Hair follicular keratinocyte (primary cell): ENCODE measurements at places on chromosomes 2 and 18. TPM values are rescaled to one million over a fixed set of nuclear protein-coding genes. Genes with fewer than 3 reads are reported as not detected.

The OBSL1 gene
- total RNA-seq, result 29.7 and 38.7 TPM in 2 replicates

The RRM2 gene
- 22.4 and 136 TPM in 2 replicates for total RNA-seq

The ZNF397 gene
- 10.2 and 10.3 TPM in 2 replicates for total RNA-seq

The SP5 gene
- total RNA-seq, result not detected in 2 replicates

The INHA gene
- 0.19 TPM in 1 of 2 replicates, not detected in the other for total RNA-seq

The TUBA4B gene
- total RNA-seq, result not detected in 2 replicates

The SLC19A3 gene
- total RNA-seq, result 0.08 and 6.6 TPM in 2 replicates

The RAB27B gene
- 4.3 and 5.5 TPM in 2 replicates for total RNA-seq

The QPCT gene
- total RNA-seq, result 9.7 and 32.3 TPM in 2 replicates

The ALK gene
- under 0.01 TPM in 1 of 2 replicates, not detected in the other for total RNA-seq

The ATOH8 gene
- not detected in 2 replicates for total RNA-seq

The CBLN2 gene
- total RNA-seq, result not detected in 2 replicates

The CCDC150 gene
- 1.4 and 1.7 TPM in 2 replicates for total RNA-seq

The NCKAP1 gene
- 99.8 and 145 TPM in 2 replicates for total RNA-seq

The SLC9A2 gene
- under 0.01 and 0.19 TPM in 2 replicates for total RNA-seq

The GALNT5 gene
- 3.1 and 5.1 TPM in 2 replicates for total RNA-seq

The TMEM178A gene
- 0.31 and 0.80 TPM in 2 replicates for total RNA-seq

The TMEM17 gene
- 2.9 and 5.5 TPM in 2 replicates for total RNA-seq

The FEV gene
- not detected in 2 replicates for total RNA-seq

The GRHL1 gene
- total RNA-seq, result 2.3 and 10.1 TPM in 2 replicates

The SP140 gene
- total RNA-seq, result not detected in 2 replicates

The ARHGAP15 gene
- not detected in 2 replicates for total RNA-seq

The ASXL3 gene
- 0.11 TPM in 1 of 2 replicates, not detected in the other for total RNA-seq

The AQP12B gene
- total RNA-seq, result not detected in 2 replicates

The PHLPP1 gene
- 6.9 and 7.7 TPM in 2 replicates for total RNA-seq
